ENCODE measurements at places on chromosomes 7 and 10.
A peak's percentile ranks its signal among the peaks of the same experiment; 100 is the strongest.

GRCh38 chr7:2851497-2851896 lies 7.4 kb upstream of the GNA12 start:
- peak; percentile 17 for DNase-seq

- DNase-seq, result no peak
Observed at GRCh38 chr10:107915215-107915610, 750.7 kb upstream of the SORCS1 start.

- DNase-seq, result peak; percentile 75
Observed at GRCh38 chr10:103745341-103746247, 109.8 kb downstream of the SH3PXD2A start.

DNA sequence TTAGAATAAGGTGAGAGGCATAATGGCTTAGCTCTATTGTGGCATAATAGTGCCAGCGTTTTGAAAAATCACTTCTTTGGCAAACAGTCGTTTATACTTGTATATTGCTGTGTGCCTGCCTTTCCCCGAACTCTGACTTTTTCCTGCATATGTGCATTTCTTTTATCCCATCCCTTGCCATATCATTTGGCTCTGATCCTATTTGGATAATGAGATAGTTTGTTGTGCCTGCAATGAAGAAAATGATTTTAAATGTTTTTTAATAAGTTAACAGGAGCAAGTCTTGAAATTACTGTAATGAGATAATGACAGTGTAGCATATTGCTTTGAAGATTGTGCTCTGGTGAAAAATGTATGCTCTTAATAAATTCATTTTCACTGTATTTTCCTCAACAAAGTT lies 288.0 kb upstream of the LRGUK start:
- DNase-seq, result no peak

DNA sequence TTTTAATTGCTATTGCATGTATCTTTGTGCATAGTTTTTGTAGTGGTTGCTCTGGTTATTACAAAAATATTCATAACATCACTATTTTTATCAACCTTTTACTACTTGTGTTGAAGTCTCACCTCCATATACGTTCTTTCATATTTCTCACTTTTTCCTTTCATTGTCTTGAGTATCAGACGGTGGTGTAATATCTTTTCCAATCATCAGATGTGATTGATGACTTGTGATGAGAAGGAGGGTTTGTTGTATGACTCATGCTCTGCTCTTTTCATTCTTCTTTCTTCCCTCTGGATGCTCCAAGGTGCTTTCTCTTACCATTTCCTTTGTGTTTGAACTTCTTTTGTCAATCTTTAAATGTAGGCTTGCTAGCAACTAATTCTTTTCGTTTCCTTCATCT lies 310.2 kb downstream of the TNS3 start:
- no peak for DNase-seq

GRCh38 chr10:50972591-50972990 lies 87.2 kb upstream of the A1CF start:
- no peak for DNase-seq

- no peak for DNase-seq
Observed at GRCh38 chr10:91002656-91003055, 81.8 kb upstream of the ANKRD1 start.

DNA sequence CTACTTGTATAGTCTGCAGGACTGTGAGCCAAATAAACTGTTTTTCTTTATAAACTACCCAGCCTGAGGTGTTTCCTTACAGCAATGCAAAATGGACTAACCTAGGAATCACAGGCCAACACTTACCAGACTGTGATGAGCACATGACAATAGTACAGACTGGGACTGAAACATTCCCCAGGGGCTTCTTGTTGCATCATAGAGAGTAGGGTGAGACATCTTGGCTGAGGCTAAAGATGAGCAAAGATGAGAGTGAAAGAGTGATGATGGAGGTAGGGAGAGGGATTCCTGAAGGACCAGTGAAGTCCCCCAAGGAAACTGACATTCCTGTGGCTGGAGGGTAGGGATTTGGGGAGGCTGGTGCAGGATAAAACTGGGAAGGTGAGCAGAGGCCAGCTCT lies 194.4 kb downstream of the TPST1 start:
- no peak for DNase-seq

- DNase-seq, result no peak
Observed at GRCh38 chr10:25959540-25960232, 25.7 kb downstream of the MYO3A start.

DNA sequence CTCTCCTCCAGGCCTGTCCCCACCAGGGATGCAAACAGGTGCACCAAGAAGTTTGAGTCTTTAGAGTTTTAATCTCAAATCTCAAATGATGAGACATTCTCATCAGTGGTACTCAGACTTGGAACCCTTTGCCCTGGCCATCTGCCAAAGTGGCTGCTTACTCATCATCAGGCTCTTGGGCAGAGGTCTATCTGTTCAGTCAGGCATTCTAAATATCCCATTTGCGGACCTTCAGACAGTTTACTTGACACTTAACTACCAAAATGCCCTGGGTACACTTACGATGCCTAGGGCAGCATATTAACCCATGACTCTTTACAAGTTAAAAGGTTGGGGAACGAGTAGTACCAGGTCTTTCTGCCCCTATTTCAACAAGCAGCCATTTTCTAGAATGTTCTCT lies 61.2 kb upstream of the YAE1 start:
- no peak for DNase-seq

DNA sequence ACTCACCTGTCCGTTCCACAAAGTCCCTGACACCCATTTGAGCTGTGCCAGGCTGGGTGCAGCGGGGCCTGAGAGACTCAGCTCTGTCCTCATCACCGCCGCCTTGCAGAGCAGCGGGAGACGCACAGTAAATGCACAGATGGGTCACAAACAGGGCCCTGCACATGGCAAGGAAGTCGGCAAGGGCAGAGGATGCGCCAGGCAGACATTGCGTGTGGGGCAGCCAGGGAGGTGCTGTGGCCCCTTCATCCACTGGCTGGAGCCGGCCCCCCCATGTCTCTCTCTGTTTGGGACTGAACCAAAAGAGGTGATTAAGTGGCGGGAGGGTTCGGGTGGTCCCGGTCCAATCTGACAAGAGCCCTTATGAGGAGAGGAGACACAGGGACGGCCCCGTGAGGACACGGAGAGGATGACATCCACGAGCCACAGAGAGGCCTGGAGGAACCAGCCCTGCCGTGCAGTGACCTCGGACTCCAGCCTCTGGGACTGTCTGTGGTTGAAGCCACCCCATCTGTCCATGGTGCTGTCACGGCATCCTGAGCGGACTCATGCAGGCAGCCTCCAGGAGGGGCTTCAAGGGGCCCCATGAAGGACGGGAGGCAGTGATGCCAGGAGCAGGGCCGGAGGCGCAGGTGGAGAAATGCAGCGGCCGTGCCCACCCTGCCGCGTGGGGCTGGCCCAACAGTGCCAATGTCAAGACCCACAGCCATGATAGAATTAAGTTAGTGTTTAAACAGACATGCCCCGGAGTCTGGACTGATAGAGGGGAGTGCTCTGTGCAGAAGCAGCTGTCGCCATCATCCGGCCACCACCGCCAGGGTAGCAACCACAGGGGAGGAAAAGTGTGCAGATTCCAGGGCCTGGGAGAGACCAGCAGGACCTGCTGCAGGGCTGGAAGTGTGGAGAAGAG lies 28.4 kb upstream of the FOXL3 start:
- no peak for DNase-seq

- DNase-seq, result no peak
Observed at GRCh38 chr10:75588031-75588430, 156.6 kb downstream of the LRMDA start.

DNA sequence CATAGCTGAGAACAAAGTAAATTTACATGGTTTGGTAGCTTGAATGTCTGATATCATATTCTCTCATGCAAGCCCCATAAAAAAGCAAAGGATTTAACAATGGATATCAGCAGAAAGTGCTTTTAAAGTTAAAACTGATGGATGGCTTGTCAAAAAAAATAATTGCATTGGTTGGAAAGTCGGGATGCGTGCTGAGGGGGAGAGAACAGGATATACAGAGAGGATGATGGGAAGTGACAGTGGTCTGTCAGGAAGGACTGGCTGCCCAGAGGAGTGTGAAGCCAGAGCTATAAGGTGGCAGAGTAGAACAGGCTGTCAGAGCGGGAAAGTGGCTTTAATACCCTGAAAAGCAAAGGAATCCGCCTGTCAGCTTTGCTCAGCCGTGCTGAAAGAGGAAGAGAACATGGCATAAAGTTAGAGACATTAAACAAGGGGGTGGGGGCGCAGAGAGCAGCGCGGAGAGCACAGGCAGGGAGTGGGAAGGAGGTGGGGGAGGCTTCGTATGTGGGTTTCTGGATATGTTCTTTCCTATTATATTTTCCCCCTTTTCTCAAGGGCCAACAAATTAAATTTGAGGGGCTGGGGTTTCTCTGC lies 493.0 kb downstream of the LRMDA start:
- DNase-seq, result no peak

DNA sequence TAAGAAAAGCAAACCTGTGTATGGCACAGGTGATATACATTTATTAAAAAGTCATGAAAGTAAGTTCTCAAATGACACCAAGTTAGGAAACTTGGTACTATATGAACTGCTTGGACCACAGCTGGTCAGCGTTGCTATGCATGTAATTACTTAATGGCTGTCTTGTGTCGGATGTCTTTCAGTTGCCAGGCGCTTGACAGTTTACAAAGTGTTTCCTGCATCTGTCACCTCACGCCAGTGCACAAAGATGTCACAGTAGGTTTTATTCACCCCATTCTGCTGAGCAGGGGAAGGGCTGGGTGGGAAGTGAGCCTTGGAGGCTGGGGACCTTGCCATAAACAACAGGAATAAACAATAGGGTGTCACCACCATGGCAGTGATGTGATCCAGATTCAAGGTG lies 35.8 kb downstream of the ADAM12 start:
- DNase-seq, result no peak

DNA sequence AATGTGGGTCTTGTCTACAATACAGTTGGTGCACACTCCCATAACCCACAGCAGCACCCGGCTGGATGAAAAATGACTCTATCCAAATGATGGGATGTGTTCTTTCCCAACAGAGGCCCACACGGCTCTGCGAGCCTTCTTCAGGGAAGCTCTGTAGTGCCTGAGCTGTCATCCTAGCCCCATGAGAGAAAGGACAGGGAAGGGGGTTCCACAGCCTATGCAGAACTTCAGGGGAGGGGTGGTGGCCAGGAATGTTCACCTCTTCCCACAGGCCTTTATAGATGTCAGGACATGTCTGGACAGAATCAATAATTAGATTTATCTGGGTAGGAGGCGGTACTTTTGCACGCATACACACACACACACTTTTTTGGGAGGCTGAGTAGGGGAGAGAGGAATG lies 109.0 kb downstream of the JCAD start:
- no peak for DNase-seq

- peak; percentile 9 for DNase-seq
Observed at GRCh38 chr10:104045151-104046089, 40.3 kb downstream of the COL17A1 start.

GRCh38 chr10:28266449-28267224 lies 36.2 kb downstream of the MPP7 start:
- no peak for DNase-seq

GRCh38 chr7:78496096-78496630 lies 697.6 kb downstream of the PHTF2 start:
- DNase-seq, result no peak

DNA sequence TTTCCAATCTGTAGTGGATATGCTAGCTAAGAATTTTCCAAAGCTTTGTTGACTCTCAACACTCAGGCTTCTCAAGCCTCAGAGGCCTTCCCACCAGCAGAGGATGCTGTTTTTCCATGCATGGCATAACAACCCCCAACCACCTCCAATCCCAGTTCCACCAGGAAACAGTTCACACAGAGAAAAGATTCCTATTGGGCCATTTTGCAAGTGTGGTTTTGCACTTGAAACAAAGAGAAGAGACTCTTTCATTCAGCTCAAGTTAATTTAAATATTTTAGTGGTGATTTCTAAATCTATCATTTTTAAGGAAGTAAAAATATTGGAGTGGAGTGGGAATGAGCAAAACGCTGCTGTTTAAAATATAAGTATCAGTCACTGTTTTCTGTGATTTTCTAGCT lies 105.6 kb upstream of the COL1A2 start:
- DNase-seq, result no peak

- no peak for DNase-seq
Observed at GRCh38 chr7:333393-333764, 43.4 kb downstream of the FOXL3 start.

DNA sequence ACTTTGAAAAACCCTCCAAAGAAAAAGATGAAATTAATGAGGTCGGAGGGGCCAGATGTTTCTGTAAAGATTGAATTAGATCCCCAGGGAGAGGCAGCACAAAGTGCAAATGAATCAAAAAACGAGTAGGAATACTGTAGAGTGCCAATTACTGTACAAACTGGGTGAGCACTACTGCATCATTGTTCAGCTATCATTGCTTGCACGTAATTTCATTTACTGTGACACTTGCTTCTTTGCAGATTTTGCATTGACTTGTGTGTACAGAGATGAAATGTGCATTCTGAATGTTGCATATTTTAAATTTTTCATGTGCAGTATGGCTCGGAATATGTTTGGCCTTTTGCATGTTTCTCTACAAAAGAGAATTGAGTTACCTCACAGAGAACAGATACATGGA lies 123.7 kb downstream of the LCOR start:
- no peak for DNase-seq

DNA sequence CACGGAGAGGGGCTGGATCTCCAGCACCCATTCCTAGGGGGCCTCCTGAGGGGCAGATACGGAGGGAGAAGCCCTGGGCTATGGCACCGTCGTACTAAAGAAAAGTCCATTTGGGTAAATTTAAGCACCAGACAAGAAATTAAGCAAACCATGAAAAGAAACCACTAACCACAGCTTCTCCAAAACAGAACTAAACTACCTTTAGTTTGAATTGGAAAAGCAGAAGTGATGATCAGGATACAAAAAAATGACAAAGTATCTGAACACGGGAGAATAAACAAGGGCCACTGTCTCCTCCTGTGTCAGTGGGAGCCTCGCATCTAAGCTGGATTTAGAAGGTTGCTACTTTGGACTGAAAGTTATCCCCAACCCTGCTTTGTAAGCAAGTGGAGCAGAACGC lies 69.1 kb downstream of the DIP2C start:
- DNase-seq, result no peak

DNA sequence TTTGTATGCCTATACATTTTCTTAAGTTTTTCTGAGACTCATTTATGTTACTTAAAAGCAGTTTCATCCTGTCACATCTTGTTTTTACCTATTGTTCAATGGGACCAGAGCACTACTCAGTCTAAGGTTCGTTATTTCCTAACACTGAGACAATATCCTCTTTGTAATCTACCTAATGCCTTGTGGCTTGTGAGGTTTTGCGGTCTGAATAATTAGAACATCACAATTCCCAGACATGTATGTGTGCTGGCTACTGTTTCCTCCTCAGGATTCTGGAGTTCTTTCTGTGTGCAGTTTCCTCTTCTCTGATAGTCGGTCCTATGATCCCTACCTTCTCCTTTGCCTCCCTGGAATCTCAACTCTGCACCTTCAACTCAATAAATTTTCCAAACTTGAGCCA lies 620.2 kb downstream of the ANKRD7 start:
- no peak for DNase-seq

- DNase-seq, result no peak
Observed at GRCh38 chr7:37445064-37445723, 3.5 kb downstream of the ELMO1 start.

GRCh38 chr7:48132792-48133191 lies 38.5 kb upstream of the ABCA13 start:
- DNase-seq, result no peak

- no peak for DNase-seq
Observed at GRCh38 chr7:16881844-16882243, at the start of gene AGR3. AGR3 (minus strand) TSS chr7:16881983; CDS start chr7:16878618, 3,365 bp downstream.

- DNase-seq, result no peak
Observed at GRCh38 chr10:125023862-125024496, 82.1 kb downstream of the ZRANB1 start.

Measured in CD4-positive, alpha-beta T cell treated with Interleukin-2 at 100 ng/mL for 4 hours (primary cell).